ENCODE measurements at places on chromosomes 1 and 21.

- DNase-seq, result no peak
Measured at GRCh38 chr1:85569737-85570404, 10.7 kb upstream of the CCN1 start.

DNA sequence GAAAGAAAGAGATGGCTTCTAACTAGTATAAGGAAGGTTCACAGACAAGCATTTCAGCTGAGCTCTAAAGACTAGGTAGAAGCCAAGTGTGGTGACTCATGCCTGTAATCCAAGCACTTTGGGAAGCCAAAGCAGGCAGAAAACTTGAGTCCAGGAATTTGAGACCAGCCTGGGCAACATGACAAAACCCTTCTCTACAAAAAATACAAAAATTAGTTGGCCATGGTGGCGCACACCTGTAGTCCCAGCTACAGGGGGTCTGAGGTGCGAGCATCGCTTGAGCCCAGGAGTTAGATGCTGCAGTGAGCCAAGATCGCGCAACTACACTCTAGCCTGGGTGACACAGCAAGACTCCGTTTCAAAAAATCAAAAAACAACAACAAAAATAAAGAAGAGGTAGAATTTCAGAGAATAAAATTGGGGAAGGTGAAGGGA lies 27.8 kb downstream of the FBXO42 start:
- DNase-seq, result no peak

GRCh38 chr1:81288689-81289088 lies 512.0 kb upstream of the ADGRL2 start:
- DNase-seq, result no peak

- no peak for DNase-seq
Measured at GRCh38 chr1:36715797-36716196, 233.1 kb upstream of the CSF3R start.

GRCh38 chr1:165880993-165881392 lies 53.6 kb downstream of the UCK2 start:
- no peak for DNase-seq

- DNase-seq, result no peak
Measured at GRCh38 chr1:221511797-221512196, 230.1 kb downstream of the DUSP10 start.

GRCh38 chr1:54815086-54815876 lies 14.2 kb upstream of the TTC22 start:
- DNase-seq, result no peak

DNA sequence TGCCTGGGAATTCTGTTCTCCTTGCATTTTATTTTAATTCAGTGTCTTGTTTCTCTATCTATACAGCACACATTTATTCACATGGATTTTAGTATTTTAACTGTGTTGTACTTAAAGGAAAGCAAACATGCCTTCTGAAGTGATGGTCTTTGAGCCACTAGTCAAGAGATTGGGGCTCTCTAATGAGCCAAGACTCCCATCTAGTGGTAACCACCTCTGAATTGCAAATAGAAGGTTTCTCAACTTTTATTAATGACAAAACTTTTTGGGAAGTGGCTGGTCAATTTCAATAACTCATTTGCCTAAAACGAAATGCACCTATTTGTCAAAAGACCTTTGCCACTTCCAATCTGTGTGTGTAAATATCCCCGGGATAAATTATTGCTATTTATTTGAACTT lies 199.6 kb downstream of the LTN1 start:
- no peak for DNase-seq

- no peak for DNase-seq
Measured at GRCh38 chr1:166127003-166127402, 39.8 kb downstream of the FAM78B start.

DNA sequence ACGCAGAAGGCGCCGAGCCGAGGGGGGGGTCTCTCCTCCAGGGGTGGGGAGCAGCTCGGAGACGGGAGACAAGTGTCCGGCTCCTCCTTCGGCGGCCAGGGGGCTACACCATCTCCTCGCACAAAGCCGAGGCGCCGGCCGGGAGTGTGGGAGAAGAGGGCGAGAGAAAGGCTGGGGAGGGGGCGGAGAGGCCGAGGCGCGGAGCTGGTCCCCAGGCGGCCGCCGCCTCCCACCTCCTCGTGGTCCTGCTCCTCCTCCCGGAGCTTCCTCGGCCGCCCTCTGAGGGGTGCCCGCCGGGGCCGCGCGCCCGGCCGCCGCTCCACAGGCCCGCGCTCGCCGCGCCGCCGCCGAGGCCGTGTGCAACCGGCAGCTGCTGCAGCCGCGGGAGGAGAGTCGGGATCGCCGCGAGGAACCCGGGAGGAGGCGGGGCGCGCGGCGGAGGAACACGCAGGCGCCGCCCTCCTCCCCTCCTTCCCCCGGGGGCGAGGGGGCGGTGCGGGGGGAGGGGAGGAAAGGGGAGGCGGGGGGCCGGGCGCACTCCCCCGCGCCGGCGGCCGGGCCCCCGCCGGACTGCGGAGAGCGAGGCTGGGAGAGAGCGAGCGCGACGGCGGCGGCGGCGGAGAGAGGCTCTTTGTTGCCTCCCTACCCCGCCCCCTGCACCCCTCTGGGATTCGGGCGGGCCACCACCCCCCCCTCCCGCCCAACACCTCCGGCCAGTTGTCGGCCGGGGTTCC lies at the start of gene ENAH:
ENAH (minus strand) TSS at position 395 of the 734 bp plus-strand sequence. CDS start 433 bp downstream, outside the sequence.
- DNase-seq, result no peak

- no peak for DNase-seq
Measured at GRCh38 chr1:98766255-98766654, 104.7 kb downstream of the SNX7 start.

DNA sequence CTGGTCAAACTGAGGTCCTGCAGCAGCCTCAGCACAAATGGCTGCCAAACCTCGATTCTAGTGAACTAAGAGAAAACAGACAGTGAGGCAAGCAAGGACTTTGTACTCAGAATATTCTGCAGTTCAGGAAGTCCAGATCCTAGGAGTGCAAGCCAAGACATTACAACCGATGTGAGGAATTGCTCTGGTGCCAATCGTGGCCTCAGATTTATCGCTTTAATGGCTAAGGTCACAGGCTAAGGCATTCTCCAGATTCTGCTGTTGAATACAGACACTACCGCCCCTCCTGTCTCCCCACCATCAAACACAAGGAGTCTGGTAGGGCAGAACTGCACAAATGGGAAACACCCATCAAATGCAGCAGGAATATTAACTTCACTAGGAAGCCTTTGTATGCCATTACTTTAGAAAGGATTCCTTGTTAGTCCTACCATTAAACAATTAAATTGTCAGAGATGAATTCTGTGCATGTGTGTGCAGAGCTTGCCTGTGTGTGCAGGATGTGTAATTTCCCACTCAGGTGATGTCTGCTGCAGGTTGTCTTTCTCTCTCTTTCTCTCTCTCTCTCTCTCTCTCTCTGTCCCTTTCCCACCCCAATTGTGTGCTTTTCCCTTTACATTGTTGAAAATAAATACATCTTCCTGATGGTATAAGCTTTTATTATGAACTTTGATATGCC lies 9.2 kb upstream of the SERTAD4 start:
- no peak for DNase-seq

DNA sequence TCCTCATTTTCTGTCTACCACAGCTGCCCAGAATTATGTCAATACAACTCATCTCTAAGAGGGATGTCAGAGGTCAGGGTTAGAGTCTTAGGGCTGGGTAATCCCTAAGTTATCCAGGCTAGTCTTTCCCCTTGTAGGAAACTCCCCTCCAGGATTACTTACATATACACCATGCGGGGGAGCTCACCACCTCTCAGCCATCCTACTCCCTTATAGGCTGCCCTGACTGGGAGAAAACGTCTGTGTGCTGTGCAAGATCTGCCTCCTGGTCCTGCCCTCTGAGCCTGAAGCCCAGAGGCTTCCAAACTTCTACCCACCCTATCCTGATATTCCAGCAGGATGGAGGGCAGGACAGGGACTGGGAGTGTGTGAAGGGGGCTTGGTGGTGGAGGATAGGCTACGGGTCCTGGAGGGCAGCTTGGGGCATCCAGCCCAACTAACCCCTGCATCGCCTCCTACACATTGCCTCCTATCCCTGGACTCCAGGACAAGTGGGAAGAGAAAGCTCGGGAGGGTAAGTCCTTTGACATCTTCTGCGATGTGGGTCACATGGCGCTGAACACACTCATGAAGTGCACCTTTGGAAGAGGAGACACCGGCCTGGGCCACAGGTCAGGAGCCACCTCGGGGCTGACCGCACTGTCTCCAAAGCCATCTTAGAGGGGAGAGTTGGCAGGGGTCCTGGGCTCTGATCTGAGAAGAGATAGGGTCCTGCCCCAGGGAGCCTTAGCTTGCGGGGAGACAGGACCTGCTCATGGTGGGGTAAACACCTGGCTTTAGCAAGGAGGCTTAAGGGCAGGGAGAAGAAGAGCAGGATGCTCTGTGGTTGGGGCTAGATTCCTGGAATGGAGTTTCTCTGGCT lies 14.4 kb downstream of the CYP4B1 start:
- DNase-seq, result no peak

- no peak for DNase-seq
Measured at GRCh38 chr1:175383239-175383638, 190.7 kb upstream of the KIAA0040 start.

DNA sequence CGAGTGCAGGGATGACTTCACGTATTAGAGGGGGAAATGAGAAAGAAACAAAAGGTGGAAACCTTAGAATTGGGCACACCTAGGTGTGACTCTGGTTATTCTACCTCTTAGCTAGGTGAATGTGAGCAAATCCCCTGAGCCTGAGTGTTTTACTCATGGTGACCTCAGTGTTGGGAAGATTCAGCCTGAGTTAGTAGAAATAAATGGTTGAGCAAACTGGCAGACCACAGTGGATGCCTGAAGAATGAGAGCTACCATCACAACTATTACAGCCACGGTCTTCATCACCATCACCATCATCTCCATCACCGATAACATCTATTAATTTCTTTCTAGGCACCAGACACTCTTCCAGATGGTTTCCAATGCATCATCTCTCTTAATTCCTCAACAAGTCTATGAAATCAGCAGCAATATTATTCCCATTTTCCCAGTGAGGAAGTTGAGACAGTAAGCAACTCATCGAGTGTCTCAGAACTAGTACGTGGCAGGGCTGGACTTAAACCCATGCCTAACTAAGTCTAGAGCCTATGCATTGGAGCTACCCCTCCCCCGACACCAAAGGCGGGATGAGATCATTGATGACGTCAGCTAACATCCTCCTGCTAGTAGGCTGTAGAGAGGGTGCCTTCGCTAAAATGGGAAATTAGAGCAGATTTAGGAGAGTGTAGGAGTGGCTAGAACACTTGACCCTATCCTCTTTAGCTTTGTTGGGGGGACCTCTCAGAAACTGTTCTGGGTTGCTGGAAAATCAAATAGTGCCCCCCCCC lies 7.9 kb upstream of the KAZN start:
- DNase-seq, result no peak

DNA sequence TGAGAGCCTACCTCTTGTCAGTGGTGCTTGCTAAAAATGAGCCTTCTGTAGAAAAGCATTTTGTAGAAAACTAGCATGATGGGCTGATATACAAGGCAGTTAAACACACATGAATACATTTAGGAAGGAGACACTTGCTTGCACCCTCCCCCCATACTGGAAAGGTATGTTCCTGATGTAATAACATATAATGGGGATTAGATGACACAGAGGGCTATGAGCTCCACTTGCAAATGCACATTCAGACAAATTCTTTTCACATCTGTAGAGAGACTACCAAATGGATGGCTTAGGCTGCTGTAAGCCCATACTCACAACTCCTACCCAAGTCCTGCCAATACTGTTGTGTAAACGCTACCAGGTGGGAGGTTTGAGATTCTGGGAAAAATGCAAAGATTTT lies 634.0 kb downstream of the SMYD3 start:
- DNase-seq, result no peak

- no peak for DNase-seq
Measured at GRCh38 chr1:243428084-243428483, 172.2 kb downstream of the SDCCAG8 start.

DNA sequence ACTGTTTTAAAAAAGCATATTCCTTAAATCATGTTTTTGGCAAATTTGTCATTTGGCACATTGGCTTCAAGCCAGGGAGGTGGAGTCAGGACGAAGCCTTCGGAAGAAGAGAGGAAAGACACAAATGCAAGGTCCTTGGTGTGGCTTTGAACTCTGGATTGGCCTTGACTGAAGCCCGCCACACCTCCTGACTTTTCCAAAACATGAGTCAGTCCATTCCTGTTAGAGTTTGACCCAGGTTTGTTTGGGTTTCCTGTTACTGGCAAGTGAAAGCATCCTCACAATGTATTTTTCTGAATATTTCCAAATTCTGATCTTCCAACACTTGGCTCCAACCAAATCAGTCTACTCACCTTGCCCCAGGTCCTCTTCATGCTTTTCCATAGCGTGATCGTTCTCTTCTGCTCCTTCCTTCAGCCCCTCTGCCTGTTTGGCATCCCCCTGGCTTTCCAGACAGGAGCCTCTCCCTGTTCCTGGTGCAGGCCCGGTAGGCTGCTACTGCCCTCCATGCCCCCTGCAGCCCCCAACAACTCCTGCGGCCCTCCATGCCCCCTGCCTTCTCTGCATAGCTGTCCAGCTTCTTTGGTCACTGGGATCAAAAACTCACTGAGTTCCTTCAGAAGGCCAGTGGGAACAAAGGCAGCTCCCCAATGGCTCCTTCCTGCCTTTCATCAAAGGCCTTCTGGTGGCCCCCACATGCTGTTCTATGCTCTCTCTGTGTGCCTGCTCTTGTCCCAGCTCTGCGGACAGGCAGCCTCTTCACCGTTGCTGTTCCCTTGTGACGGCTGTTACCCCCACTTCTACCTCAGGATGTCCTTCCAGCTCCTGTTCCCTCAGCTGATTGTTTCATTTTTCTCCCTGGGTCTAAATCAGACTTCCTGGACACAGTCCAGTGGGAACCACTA lies 30.4 kb upstream of the SLC30A1 start:
- DNase-seq, result no peak

DNA sequence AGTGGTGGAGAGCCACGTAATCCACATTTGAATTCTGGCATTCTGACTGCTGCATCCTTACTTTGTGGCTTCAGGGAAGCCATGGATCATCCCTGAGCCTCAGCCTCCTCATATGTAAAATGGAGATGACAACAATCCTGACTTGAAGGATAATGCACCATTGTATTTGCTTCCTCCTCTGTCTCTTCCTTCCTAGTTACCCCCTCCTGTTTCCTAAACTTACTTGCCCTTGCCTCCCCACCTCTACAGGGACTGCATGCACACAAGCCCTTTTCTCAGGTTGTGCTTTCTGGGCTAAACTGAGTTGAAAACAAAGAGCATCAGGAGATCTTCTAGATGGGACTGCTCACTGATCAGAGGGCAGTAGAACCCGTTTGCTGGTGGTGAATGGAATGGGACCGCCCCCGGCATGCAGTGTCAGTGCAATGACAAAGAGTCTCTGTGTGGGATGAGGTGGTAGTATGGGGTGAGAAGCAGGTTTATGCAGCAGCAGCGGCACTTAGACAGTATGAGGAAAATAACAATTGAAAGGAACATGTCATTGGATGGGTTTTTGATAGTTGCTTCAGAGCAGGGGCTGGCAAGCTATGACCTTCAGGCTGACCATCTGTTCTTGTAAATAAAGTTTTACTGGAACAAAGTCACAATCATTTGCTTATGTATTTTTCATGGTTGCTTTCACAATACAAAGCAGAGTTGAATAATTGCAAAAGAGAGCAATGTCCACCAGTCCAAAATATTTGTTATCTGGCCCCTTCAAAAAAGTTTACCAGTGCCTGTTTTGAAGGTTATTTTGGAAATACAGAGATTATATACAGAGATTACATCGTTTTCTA lies 6.1 kb upstream of the ADAMTS1 start:
- DNase-seq, result no peak

- DNase-seq, result no peak
Measured at GRCh38 chr21:27423038-27423437, 456.1 kb upstream of the ADAMTS5 start.
